Tibial nerve (tissue), 4 donors: ENCODE measurements at places on chromosomes 11 and 22. TPM values are rescaled to one million over a fixed set of nuclear protein-coding genes. Genes with fewer than 3 reads are reported as not detected.

- no peak for DNase-seq
- H3K4me3 ChIP-seq = no peak overlapping the region
- peaks cover 12% of the 10 kb centered on the region for H3K27me3 ChIP-seq
- H3K4me1 ChIP-seq = no peaks in the 10 kb centered on the region
These were observed 114.9 kb upstream of the E2F8 start for GRCh38 chr11:19355601-19356000.

GRCh38 chr22:19779685-19780268 lies 19.2 kb downstream of the TBX1 start:
- H3K36me3 ChIP-seq = no peaks in the 10 kb centered on the region
- no peak overlapping the region for H3K4me3 ChIP-seq

- H3K4me3 ChIP-seq = no peak overlapping the region
- no peaks in the 10 kb centered on the region for H3K36me3 ChIP-seq
- H3K27me3 ChIP-seq = no peaks in the 10 kb centered on the region
- DNase-seq = no peak
- H3K4me1 ChIP-seq = no peaks in the 10 kb centered on the region
These were observed 48.5 kb downstream of the MS4A13 start for GRCh38 chr11:60563553-60564235.

Gene P2RX3
- not detected for total RNA-seq

GRCh38 chr11:32987851-32988250 lies 27.8 kb upstream of the DEPDC7 start:
- H3K36me3 ChIP-seq = no peaks in the 10 kb centered on the region
- no peak for DNase-seq
- H3K27ac ChIP-seq = no peak overlapping the region
- no peak overlapping the region for H3K4me3 ChIP-seq
- H3K4me1 ChIP-seq = no peaks in the 10 kb centered on the region
- no peaks in the 10 kb centered on the region for H3K27me3 ChIP-seq

Gene MS4A4A
- 39.5 TPM for total RNA-seq

DNA sequence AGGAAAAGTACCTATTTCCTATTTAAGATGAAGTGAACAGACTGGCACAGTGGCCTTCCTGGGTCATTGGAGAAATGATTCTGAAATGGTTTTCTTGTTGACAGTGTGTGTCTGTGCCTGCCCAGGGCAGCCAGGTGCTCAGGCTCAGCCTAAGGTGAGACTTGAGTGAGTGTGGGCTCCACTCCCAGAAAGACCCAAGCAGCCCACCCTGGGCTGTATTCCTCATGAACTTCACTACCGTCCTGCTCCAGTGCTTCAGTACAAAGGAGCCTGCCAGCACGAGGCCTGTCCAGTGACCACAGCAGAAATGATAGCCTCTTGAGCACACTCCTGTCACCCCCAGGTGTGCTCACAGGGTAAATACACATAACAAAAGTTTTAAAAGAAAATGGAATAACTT lies 49.5 kb downstream of the GAB4 start:
- no peaks in the 10 kb centered on the region for H3K36me3 ChIP-seq
- DNase-seq = no peak
- no peak overlapping the region for H3K27ac ChIP-seq
- H3K4me1 ChIP-seq = no peaks in the 10 kb centered on the region
- no peaks in the 10 kb centered on the region for H3K27me3 ChIP-seq

GRCh38 chr11:74739546-74740270 lies 8.5 kb upstream of the CHRDL2 start:
- DNase-seq = no peak
- H3K4me1 ChIP-seq = peaks cover 7% of the 10 kb centered on the region
- H3K27ac ChIP-seq = no peak overlapping the region
- no peak overlapping the region for H3K4me3 ChIP-seq
- peaks cover 8% of the 10 kb centered on the region for H3K27me3 ChIP-seq

GRCh38 chr11:20762116-20762844 lies 92.9 kb downstream of the NELL1 start:
- no peak for DNase-seq
- H3K4me3 ChIP-seq = no peak overlapping the region
- no peak overlapping the region for H3K27ac ChIP-seq
- no peaks in the 10 kb centered on the region for H3K36me3 ChIP-seq

Gene OR2D2
- not detected for total RNA-seq

Gene SMC1B
- total RNA-seq = not detected

Gene TBRG1
- 32.7 TPM for total RNA-seq

Gene DNAJB13
- total RNA-seq = not detected

Gene CHRNA10
- 0.42 TPM for total RNA-seq

Gene KCNJ5
- total RNA-seq = 1.1 TPM

- no peaks in the 10 kb centered on the region for H3K27me3 ChIP-seq
- no peaks in the 10 kb centered on the region for H3K36me3 ChIP-seq
- no peak for DNase-seq
- no peak overlapping the region for H3K4me3 ChIP-seq
These were observed 47.7 kb downstream of the DKK3 start for GRCh38 chr11:11960687-11961086.

DNA sequence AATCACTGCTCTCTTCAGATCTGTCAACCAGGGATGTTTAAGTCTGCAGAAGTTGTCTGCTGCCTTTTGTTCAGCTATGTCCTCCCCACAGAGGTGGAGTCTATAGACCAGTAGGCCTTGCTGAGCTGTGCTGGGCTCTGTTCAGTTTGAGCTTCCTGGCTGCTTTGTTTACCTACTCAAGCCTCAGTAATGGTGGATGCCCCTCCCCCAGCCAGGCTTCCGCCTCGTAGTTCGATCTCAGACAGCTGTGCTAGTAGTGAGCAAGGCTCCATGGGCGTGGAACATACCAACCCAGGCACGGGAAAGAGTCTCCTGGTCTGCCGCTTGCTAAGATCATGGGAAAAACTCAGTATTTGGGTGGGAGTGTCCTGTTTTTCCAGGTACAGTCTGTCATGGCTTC lies 27.6 kb upstream of the CASP12 start:
- H3K4me3 ChIP-seq = no peak overlapping the region
- no peak overlapping the region for H3K27ac ChIP-seq
- H3K36me3 ChIP-seq = no peaks in the 10 kb centered on the region
- no peak for DNase-seq

DNA sequence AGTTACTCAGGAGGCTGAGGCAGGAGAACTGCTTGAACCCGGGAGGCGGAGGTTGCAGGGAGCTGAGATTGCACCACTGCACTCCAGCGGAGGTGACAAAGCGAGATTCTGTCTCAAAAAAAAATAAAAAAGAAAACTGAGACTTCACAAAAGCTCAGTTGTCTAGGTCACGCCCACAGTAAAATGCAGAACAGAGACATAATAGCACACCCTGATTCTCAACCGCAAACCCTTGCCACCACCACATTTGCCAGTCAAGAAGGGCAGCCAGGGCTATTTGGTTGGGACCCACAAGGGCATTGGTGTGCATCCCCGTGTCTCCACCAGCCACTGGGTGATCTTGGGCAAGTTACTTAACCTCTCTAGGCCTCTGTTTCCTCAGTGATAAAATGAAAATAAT lies 25.4 kb downstream of the CREB3L1 start:
- no peak overlapping the region for H3K27ac ChIP-seq
- no peak overlapping the region for H3K4me3 ChIP-seq
- no peaks in the 10 kb centered on the region for H3K36me3 ChIP-seq
- no peaks in the 10 kb centered on the region for H3K27me3 ChIP-seq
- H3K4me1 ChIP-seq = no peaks in the 10 kb centered on the region

GRCh38 chr11:11076276-11076675 lies 218.4 kb upstream of the ZBED5 start:
- no peaks in the 10 kb centered on the region for H3K36me3 ChIP-seq
- no peaks in the 10 kb centered on the region for H3K27me3 ChIP-seq
- DNase-seq = no peak
- H3K4me1 ChIP-seq = no peaks in the 10 kb centered on the region
- H3K4me3 ChIP-seq = no peak overlapping the region

Gene CHRM1
- total RNA-seq = not detected

- no peaks in the 10 kb centered on the region for H3K4me1 ChIP-seq
- H3K36me3 ChIP-seq = no peaks in the 10 kb centered on the region
- DNase-seq = no peak
These were observed 8.7 kb upstream of the GDPD5 start for GRCh38 chr11:75534259-75535069.

Gene RCOR2
- total RNA-seq = 1.6 TPM

- H3K4me1 ChIP-seq = no peaks in the 10 kb centered on the region
- H3K36me3 ChIP-seq = no peaks in the 10 kb centered on the region
- H3K27ac ChIP-seq = no peak overlapping the region
These were observed 1401.9 kb downstream of the FAM181B start for GRCh38 chr11:81331611-81332235.

- no peak overlapping the region for H3K4me3 ChIP-seq
- H3K4me1 ChIP-seq = no peaks in the 10 kb centered on the region
- DNase-seq = no peak
These were observed 29.4 kb downstream of the MPPED1 start for GRCh38 chr22:43441216-43441615.

DNA sequence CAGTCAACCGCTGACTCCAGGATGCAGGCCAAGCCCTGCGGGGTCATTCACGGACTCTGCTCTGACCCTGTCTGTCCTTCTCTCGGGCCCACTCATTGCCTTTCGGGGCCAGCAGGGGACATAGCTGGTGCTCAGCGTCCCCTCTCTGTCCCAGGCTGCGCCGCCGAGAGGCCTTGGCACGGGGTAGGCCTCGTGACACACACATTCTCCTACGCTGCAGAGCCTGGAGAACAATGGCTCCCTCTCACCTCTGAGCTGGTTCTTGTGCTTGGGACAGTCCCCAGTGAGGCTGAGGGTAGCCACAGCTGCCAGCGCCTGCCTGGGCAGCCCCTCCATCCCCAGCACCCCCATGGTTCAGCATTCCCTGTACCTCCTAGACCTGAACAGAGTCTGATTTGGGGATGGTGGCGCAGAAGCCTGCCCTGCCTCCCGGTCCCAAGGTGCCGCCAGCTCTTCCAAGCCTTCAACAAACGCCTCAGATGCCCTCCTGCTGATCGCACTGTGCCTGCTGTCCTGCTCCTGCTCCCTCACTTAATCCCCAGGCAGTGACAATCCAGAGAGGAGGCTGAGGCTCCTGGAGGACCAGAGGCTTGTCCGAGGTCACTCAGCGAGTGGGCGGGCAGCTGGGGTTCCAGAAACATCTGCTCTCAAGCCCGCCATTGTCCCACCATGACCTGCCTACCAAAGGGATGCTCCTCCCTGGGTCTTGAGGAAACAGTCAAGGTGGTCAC lies 30.4 kb downstream of the DUSP8 start:
- no peak for DNase-seq
- peak overlapping the region; percentile 90 for H3K27ac ChIP-seq
- no peaks in the 10 kb centered on the region for H3K27me3 ChIP-seq
- no peaks in the 10 kb centered on the region for H3K36me3 ChIP-seq
- no peak overlapping the region for H3K4me3 ChIP-seq
- peaks cover 29% of the 10 kb centered on the region for H3K4me1 ChIP-seq

- no peak overlapping the region for H3K27ac ChIP-seq
- no peaks in the 10 kb centered on the region for H3K36me3 ChIP-seq
- no peak overlapping the region for H3K4me3 ChIP-seq
- no peaks in the 10 kb centered on the region for H3K4me1 ChIP-seq
These were observed 109.6 kb downstream of the USP35 start for GRCh38 chr11:78298291-78298771.

Gene SCGB1A1
- not detected for total RNA-seq

- H3K4me3 ChIP-seq = no peak overlapping the region
- DNase-seq = no peak
- H3K27me3 ChIP-seq = no peaks in the 10 kb centered on the region
- peak overlapping the region; percentile 84 for H3K27ac ChIP-seq
- H3K4me1 ChIP-seq = no peaks in the 10 kb centered on the region
These were observed 16.4 kb downstream of the DAGLA start for GRCh38 chr11:61696602-61697001.

Gene OR8G5
- total RNA-seq = not detected

DNA sequence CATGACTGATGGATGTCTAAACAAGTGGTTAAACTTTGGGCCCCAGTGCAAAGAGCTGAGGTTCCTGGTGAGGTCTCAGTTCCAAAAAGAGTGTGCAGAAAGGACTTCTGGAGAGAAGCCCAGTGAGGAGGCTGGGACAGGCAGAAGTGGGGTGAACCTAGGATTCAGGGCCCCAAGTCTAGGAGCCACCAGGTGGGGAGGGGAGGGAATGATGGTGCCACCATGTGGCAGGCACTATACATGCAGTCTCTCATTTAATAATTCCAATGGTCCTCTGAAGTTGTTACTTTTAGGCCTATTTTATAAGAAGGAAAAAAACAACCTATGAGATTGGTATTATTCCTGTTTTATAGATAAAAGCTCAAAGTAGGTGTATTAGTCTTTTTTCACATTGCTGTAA lies 102.0 kb downstream of the INSC start:
- H3K4me1 ChIP-seq = no peaks in the 10 kb centered on the region
- no peak overlapping the region for H3K4me3 ChIP-seq
- no peaks in the 10 kb centered on the region for H3K27me3 ChIP-seq
- H3K27ac ChIP-seq = no peak overlapping the region

- H3K4me1 ChIP-seq = no peaks in the 10 kb centered on the region
- no peak overlapping the region for H3K27ac ChIP-seq
- H3K27me3 ChIP-seq = no peaks in the 10 kb centered on the region
These were observed 5.1 kb downstream of the KRTAP5-7 start for GRCh38 chr11:71532036-71532610.

DNA sequence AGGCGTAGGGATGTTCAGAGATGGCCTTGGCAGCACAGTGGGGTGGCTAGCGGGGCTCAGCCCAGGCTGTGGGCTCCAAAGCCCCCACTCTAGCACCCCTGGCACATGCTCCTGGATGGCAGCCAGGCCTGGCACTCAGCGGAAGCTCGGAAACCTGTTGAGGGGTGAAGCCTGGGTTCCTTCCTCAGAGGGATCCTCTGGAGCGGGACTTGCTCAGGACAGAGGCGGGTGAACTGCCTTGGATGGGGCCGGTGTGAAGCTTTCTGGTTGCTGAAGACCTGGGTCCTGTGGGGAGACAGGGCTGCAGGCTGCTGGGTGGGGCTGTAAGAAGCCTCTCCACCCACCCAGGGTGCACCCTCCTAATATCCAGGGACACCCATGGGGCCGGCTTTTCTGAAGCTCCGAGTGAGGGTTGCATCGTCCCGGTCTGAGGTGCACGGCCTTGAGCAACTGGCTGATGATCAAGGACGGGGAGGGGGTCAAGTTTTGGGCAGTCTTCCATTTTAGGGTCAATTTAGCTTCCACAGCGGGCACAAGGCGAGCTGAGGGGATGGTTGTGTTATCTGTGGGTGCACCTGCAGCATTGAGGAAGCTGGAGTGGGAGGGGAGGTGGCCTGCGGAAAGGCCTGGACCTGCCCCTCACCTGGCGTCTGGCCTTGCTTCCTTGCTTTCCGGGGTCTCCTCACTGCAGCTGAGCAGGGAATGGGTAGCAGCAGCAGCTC lies 5.2 kb downstream of the MRGPRE start:
- peaks cover 5% of the 10 kb centered on the region for H3K4me1 ChIP-seq
- DNase-seq = no peak
- no peak overlapping the region for H3K27ac ChIP-seq
- H3K27me3 ChIP-seq = peaks cover 48% of the 10 kb centered on the region

GRCh38 chr11:2287091-2287490 lies 14.6 kb downstream of the C11orf21 start:
- DNase-seq = peak; percentile 39
- no peaks in the 10 kb centered on the region for H3K27me3 ChIP-seq
- H3K27ac ChIP-seq = no peak overlapping the region
- no peaks in the 10 kb centered on the region for H3K4me1 ChIP-seq

DNA sequence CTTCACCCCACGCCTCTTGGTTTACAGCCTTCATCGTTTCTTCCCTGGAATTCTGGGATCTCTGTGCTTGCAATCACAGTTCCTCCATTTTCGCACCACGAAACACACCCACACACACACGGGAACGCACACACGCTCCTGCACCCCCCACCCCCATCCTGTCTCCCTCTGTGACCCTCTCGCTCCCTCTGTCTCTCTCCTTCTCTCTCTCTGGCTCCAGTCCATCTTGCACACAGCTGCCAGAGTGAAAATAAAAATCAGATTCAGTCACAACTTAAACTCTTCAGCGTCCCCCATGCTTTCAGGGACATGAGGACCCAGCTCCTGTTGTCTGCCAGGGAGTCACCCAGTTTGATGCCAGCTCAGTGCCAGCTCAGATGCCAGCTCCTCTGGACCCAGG lies 3.0 kb downstream of the GAL start:
- no peaks in the 10 kb centered on the region for H3K36me3 ChIP-seq
- no peak overlapping the region for H3K4me3 ChIP-seq
- H3K27ac ChIP-seq = no peak overlapping the region
